Activated CD4-positive, alpha-beta T cell treated with anti-CD3 and anti-CD28 coated beads, Interleukin-10, Interleukin-2, amounts not matched to agents 100 ng/mL and 50 ng/mL, durations not matched to agents 16 hours and 8 hours (primary cell): ENCODE measurements at places on chromosomes 7 and 10.

- no peak for DNase-seq
Measured at GRCh38 chr7:142539901-142540300, 209.4 kb upstream of the PRSS1 start.

DNA sequence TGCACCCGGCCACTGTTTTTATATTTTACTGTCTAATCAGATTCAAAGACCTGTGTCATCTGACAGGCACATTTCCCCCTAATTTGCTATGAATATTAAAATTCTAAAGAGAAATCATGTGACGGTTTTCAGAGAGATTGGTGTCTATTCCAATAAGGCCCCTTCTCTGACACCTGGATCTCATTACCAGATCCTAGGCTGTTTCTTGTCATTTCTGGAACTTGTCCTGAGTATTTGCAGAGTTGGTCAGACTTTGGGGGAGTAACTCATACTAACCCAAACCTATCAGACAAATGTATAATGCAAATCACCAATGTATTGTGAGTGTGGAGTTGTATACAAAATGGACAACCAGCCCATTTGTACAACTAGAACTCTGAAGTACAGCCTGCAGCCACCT, 29.5 kb downstream of the MYO1G start:
- DNase-seq, result no peak

DNA sequence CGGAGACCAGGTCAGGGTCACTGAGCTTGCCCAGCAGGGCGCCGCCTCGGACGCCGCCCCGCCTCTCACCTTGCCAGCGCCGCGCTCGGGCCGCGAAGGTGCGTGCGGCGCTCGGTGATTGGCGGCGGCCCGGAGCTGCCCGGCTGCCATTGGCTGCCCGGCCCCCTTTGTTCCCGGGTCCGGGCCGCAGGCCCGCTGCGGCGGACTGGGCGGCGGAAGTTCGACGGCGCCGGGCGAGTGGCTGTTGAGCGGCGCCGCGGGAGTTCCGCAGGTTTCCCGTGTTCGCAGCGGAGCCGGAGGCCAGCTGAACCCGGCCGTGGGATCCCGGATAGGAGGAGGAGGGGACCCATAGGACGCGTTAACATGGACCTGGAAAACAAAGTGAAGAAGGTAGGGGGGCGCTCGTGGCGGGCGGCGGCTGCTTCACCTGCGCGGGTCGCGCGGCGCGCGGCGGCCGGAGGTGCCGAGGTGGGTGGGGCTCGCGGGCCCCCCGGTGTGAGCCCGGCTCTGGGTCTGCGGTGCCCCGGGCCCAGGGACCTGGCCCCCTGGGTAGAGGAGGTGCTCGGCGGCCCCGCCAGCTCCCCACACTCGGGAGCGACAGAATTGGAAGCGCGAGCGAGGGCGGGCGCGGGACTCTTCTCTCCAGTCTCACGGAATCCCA, at the start of gene TES:
TSS of gene TES (plus strand) at position 195 of the 661 bp plus-strand sequence. CDS start at position 364, 169 bp downstream.
- DNase-seq, result peak; percentile 84

- no peak for DNase-seq
Measured at GRCh38 chr10:108848046-108848445, 1075.3 kb downstream of the XPNPEP1 start.

GRCh38 chr10:13613519-13613918, 26.8 kb downstream of the PRPF18 start:
- DNase-seq, result no peak

GRCh38 chr10:19917751-19918478, 101.7 kb downstream of the PLXDC2 start:
- no peak for DNase-seq

DNA sequence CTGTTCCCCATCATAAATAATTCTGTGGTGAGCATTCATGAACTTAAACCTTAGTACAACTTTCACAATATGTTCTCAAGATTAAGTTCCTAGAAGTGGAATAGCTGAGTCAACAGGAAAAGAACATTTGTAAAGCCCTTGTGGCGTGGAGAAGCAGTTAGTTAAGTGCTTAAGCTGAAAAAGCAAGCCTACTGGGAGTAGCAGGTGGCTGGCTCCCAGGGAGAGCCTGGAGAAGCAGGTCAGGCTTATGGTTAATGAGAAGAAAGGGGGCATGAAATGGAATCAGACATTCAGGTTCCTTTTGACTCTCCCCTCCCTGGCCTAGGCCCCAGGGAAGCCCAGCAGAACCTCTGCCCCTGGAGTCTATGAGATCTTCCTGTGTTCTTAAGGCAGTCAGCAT, 35.3 kb downstream of the VSTM4 start:
- peak; percentile 65 for DNase-seq

GRCh38 chr10:106508950-106509349, 655.6 kb downstream of the SORCS1 start:
- DNase-seq, result no peak

DNA sequence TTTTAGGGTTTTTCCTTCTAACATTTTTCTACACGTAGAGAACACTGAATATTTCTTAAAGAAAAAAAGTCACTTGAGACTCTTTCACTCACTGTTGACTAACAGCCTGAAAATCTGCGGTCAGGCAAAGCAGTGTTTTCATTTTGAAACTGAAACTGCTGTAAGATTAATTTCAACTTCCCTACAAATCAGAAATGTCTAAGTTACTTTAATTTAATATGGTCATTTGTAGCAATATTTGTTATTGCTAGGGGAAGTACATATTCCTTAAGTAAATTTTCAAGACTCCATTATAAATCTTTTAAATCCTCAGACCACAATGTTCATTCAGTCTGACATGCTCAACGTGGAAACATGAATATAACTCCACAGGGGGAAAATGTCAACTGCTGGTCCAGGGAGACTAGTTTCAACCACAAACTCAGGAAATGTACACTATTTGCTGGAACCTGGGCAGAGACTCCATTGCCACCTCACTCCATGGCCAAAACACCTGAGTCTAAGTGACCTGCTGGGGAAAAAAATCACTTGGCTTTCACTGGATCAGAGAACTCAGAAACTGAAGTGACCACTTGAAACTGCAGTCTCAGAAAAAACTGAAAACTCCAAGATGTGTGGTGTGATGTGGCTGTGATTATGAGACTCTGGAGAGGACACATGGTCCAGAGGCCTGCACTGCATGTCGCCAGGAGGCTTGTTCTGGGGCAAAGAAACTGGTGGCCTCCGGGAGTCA, 161.2 kb downstream of the TAX1BP1 start:
- DNase-seq, result peak; percentile 83

- DNase-seq, result no peak
Measured at GRCh38 chr10:53754596-53755250, 982.1 kb upstream of the MBL2 start.

DNA sequence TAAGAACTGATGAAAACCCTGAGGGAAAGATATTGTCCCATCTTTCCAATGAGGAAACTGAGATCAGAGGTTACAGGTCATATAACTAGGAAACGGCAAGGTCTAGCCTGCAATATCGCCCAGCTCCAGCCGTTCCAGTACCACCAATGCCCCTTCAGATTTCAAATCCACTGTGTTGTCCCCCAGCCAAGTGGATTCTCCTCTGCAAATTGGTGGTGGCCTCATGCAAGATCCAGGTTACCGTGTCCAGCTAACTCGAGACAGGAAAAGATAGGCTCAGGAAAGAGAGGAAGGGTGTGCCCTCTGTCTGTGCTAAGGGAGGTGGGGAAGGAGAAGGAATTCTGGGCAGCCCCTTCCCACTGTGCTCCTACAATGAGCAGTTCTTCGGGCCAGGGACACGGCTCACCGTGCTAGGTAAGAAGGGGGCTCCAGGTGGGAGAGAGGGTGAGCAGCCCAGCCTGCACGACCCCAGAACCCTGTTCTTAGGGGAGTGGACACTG, 25.3 kb downstream of the PRSS2 start:
- no peak for DNase-seq

DNA sequence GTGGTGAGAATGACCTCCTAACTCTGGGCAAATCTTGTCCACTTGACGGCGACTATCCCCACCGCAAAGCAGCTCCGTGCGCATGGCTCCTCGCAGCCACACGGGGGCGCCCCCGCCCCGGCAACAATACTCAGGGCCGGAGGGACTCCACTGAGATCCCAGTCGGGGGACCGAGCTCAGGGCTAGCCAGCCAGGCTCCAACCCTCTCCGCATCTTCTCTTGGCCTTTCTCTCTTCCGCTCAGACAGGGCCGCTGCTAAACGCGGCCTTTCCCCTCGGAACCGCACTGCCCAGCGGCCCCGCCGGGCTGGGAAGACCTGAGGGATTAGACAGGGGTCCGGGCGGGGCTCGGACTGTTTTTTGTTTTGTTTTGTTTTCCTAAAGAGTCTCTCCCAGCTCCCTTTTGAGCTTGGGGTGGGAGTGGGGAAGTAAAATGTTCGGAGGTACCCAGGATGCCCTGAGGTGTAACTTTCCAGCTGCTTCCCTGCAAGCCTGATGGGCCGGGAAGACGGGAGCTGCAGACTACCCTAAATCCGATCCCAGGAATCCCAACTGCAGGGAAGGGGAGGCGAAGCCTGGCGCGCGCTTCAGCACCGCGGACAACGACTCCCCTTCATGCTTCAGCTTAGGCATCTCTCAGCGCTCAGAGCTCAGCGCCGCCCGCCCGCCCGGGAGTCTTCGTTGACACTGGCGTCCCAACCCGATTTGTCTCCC, 2.7 kb downstream of the KCNIP2 start:
- DNase-seq, result peak; percentile 88

GRCh38 chr10:112030431-112030830, 153.1 kb downstream of the GPAM start:
- no peak for DNase-seq

- DNase-seq, result no peak
Measured at GRCh38 chr10:65534771-65535170, 1391.1 kb upstream of the LRRTM3 start.

- no peak for DNase-seq
Measured at GRCh38 chr10:33414841-33415240, 80.4 kb upstream of the NRP1 start.

- DNase-seq, result no peak
Measured at GRCh38 chr10:132866601-132867381, 75.6 kb downstream of the CFAP46 start.
